ENCODE measurements at places on chromosomes 5 and 9.
A peak's percentile ranks its signal among the peaks of the same experiment; 100 is the strongest.

DNA sequence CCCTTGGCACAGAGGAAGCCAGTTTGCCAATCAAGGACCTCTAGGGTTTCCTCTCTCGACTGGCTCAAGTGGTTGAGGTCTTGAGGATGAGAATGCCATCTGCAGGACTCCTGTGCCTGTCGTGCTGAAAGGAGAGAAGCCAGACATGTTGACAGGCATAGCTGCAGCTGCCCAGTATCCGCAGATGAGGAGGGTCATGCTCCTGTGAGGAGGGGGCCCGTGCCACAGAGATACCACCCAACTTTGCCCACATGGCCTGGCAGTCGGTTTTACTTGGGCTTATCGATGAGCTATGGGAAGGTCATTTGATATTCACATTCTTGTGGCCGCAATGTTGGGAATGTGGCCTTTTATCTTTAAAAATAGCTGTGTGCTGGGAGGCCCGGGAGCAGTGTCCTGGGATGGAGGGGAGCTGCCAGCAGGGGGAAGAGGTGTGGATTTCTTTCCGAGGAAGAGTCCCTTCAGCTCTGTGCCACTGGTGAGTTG is 17.4 kb downstream of the FRMPD1 start:
- DNase-seq = no peak

DNA sequence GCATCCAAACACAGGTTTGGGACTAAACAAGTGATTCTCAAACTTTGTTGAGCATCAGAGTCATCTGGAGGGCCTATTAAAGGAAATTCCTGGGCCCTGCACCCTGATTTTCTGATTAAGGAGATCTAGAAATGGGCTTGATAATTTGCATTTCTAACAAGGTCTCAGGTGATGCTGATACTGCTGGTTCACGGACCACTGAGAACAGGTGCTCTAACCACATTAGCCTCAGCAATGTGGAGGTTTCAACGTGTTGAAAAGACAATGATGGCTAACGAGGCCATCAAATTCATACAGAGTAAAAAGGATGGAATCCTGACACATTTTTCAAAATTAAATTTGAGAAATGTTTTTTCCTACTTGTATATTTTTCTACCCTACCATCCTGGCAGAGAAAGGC is 172.1 kb downstream of the TSSK1B start:
- DNase-seq = no peak

- no peak for DNase-seq
Observed at GRCh38 chr9:70772601-70773000, 348.8 kb downstream of the TRPM3 start.

- DNase-seq = peak; percentile 74
Observed at GRCh38 chr9:742914-743589, 98.4 kb upstream of the DMRT1 start.

DNA sequence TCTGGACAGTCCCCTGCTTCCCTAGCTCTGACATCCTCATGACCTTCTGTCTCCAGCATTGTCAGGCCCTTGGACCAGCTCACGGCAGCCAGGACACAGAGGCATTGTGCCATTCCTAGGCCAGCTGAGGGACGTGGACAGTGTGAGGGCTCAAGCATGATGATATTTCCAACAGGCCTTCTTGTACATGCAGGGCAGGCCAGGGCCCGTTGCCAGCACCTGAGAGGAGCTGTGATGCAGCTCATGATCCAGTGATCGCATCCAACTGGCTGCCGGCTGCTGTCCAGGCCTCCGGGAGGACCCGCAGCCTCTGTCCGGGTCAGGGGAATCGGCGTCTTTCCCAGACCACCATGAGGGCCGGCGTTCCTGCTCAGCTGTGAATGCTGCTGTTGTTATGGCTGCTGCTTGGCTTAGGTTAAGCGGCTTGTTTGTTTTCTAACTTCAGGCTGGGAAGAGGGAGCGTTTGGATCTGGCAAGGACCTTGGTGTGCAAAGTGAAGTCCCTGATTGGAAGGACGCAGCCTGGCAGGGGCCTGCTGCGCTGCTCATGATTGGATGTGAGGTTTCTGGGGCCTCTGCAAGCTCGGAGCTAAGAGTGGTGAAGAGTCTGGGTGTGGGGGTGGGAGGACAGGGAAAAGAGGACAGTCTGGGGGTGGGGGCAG is 53.8 kb downstream of the PDZD2 start:
- no peak for DNase-seq

DNA sequence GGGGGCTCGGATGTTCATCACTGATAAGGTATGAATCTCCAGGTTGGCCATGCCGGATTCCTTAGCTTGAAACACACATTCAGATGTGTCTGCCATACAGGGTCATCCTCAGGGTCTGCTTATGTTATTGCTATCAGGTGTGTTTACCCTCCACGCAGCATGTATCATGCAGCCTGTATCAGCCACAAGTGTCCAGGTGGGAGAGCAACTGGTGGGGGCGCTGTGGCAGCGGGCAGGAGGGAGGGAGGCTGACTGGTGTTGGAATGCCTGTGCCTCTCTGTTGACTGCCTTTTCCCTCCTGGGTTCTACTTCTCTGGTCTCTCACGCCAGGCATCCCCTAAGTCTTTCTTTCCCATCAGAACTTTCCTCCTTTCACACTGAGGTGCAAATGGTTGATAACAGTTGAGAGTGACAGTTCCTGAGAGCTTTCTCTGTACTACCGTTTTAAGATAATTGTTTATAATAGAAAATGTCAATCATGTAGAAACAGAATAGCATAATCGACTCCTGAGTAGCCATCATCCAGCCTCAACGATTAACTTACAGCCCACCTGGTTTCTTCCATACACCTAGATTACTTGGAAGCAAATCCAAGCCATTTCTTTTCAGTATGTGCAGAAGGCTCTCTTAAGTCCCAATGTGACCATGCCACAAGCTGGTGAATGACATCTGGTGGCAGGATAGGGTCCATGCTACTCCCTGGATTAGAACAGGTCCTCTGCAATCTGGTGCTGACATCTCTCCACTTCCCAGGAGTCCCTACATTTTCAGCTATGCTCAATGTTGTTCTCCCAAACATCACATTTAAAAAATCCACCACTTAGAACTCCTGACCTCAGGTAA is 86.6 kb downstream of the ACER2 start:
- no peak for DNase-seq

GRCh38 chr5:168075387-168075786 is 216.1 kb upstream of the WWC1 start:
- no peak for DNase-seq

- DNase-seq = no peak
Observed at GRCh38 chr5:55517804-55518203, 17.0 kb downstream of the PLPP1 start.

DNA sequence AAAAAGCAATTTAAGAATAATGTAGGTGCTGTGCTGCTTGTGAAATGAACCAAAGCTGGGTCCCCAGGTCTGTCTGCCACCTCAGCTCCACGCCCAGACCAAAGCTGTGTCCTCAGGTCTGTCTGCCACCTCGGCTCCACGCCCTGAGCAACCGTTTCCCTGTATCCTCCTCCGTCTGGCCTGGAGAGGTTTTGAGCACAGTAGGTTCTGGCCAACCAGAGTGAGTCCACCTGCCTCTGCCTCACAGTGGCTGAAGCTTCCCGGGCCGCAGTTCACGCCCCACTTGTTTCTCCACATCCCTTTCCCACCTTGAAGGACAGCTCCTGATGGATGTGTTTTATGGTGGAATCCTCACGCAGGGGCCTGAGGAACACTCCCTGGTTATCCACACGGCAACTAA is 120.5 kb downstream of the ADAMTS2 start:
- DNase-seq = no peak

DNA sequence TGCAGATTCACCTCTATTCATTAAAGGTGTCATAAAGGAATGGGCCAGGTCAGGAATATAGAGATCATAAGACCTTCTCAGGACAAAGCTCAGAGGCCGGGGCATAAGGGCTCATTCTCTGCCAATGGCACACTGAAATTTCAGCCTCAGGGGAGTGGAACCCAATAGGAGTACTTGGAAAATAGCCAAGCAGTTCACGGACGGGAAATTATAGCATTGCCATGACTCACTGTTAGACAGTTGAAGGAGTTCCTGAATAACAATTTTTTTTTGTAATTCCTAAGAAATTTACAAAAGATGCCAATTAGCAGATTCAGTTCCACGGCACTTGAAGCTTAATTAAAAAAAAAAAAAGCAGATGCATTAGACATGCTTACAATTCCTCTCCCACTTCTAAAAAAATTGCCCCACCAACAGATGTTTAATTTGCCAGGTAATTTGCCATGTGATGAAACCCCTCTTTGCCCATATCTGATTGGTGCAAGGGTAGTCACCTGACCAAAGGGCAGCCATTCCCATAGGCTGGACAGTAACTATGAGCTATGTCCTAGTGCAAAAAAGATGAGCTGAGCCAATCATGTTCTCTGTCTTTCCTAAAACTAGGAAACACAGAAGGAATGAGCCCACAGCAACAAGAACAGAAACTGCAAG is 58.6 kb downstream of the PTCD2 start:
- DNase-seq = no peak

DNA sequence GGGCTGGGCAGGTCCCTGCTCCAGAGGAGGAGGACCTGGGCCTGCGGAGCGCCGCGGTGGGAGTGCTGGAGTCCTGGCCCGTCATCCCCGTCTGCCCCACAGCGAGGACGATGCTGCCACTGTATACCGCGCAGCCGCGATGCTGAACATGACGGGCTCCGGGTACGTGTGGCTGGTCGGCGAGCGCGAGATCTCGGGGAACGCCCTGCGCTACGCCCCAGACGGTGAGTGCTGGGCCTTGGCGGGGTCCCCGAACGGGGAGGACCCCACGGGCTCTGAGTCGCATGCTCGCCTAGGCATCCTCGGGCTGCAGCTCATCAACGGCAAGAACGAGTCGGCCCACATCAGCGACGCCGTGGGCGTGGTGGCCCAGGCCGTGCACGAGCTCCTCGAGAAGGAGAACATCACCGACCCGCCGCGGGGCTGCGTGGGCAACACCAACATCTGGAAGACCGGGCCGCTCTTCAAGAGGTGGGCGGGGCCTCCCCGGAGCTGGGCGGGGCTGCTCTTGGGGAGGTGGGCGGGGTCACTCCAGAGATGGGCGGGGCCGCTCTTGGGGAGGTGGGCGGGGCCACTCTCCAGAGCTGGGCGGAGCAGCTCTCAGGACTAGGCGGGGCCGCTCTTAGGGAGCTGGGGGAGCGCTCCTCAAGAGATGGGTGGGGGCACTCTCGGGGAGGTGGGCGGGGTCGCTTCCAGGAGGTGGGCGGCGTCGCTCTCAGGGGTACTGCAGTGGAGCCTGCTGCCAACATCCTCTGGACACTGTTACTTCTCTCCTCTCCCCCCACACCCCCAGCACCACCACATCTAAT is 13.1 kb downstream of the LRRC26 start:
- DNase-seq = no peak

DNA sequence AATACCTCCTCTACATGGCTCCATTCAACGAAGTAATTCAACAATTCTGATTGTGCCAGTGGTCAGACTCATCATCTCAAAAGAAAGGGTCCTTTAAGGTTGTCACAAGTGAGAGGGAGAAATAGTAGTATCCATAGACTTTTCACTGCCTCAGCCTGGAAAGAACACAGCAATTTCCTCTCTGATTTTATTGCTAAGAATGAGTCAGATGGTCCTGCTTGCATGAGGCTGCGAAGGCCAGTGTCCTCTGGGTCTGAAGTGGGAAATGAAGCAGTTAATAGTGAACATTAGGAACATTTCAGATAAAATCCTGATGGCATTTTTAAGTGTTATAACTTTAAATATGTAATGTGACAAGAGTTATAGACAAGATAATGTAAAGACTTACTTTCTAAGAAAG is 979.0 kb downstream of the EFNA5 start:
- DNase-seq = no peak

GRCh38 chr5:28249771-28250415 is 1211.5 kb upstream of the CDH9 start:
- DNase-seq = no peak

DNA sequence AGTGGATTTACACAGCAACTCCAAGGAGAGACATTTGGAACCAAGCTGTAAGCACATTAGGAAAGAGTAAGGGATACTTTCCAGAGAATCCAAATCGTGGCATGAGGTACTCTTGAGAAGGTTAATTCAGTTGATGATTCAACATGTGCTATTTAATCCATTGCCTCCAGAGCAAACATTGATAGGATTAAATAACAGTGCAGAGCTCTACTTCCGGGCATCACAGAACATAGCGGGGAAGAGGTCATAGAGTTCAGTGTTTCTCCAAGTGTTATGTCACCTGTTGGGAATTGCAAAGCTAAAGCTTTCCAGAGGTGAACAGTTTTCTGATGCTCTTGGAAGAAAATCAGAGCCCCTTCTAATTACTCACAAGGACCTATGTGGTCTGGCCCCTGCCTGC is 127.5 kb downstream of the PPP2R2B start:
- DNase-seq = peak; percentile 44

DNA sequence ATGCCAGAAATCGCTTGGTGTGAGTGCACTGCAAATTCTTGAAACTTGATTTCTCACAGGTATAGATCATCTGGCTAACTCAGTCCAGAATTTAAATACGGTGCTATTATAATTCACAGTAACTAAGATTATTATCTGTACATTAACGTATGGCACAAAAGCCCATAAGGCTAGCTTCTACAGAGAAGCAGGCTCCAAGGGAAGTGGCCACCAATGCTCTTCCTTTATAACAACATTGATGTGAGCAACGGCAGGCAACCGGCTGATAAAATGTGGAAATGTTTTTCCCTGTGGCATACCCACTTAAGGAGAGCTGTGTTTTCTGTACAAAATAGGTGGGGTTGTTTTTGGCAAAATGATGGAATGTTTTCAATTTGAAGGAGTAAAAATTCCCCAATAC is 35.7 kb downstream of the SEMA4D start:
- DNase-seq = no peak

GRCh38 chr9:114382699-114383520 is 4.9 kb downstream of the AKNA start:
- no peak for DNase-seq
